ENCODE measurements at places on chromosomes 4 and X.

- DNase-seq: no peak
Observed at GRCh38 chr4:24032371-24032989, 142.6 kb upstream of the PPARGC1A start.

DNA sequence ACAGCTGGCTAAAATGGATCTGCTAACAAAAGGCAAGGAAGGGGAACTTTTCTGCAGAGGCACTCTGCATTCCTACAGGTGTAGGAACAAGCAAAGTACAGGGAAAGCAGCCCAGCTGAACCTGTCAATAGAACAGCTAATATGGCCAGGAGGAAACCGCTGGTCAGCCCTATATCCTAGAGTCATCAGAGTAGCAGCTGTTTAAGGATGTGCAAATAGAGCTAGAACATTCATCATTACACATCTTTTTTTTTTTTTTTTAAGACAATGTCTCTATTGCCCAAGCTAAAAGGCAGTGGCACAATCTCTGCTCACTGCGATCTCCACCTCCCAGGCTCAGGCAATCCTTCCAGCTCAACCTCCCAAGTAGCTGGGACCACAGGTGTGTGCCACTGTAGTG, 163.0 kb downstream of the BTC start:
- no peak for DNase-seq

DNA sequence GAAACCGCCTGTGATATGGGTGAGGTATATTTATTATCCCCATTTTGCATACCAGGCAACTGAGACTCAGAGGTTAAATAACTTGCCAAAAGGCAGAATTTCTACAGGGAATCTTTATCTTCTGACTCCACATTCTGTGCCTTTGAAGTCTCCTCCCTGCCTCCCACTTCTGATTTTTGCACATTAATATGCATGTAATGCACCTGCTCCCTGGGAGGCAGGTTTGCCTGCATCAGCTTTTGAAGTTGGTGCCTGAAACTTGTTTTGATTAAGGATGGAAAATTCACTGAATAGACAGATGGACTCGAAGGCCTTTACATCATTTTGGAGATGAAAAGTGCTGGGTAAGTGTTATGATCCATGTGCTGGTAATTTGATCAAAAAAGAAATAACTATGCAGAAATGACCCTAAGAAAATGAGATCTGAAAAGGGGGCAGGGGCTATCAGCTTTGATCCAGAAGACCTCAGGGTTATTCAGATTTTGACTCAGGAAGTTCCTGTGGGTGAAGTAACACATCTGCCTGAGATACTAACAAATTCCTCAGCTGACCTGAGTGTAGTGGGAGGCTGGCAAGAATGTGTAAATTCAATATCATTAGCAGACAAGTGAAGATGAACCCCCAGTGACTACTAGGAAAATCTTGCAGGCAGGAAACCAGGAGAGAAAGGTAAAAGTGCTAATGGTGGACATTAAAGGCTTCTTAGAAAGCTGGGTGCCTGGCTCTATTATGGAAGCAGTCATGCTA, 167.5 kb upstream of the BOD1L1 start:
- DNase-seq: no peak

DNA sequence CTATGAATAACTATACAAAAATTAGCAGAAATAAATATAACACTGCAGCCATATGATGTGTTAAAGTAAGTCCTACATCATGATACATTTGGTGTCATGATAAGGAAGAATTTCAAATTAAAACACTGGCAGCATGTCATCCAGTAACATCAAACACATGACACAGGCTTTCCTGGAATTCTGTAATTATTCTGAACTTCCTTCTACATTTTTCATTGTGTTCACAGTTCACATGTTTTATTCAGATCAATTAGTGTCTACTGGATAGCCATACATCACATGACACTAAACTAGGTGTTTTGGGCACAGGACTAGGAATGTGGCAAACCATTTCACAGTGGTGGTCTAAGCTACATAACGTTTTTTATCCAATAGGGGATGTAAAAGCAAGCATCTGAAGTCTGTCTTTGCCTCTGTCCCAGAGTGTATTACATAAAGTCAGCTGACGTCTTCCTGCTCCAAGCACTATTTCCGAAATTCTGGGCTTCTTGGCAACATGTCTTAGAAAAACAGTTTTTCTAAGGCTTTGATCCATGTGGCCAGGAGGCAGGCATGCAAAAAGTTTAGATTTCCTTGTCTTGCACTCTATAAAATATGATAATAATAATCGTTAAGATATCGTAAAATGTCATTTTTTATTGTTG, 707.9 kb downstream of the CENPC start:
- DNase-seq: no peak

GRCh38 chr4:107922486-107923473, 8.6 kb upstream of the CYP2U1 start:
- DNase-seq: no peak

DNA sequence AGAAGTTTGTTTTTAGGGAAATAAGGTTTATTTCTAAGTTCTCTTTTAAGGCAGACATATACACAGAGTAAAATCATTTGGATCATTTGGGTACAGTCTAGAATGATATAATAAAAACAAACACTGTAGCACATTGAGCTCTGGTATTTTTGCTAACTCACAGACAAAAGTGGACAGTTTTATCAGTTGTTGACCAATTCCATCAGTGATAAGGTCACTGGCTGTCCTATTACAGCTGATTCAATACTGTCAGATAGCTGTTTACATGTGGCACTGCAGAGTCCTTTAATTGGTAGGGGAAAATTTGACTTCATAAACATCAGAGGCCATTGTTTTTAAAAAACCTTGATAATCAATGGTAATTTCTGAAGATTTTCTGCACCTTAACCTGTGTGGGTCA, 3.5 kb downstream of the IBSP start:
- no peak for DNase-seq

- no peak for DNase-seq
Observed at GRCh38 chr4:109754093-109754857, 24.4 kb upstream of the PLA2G12A start.

DNA sequence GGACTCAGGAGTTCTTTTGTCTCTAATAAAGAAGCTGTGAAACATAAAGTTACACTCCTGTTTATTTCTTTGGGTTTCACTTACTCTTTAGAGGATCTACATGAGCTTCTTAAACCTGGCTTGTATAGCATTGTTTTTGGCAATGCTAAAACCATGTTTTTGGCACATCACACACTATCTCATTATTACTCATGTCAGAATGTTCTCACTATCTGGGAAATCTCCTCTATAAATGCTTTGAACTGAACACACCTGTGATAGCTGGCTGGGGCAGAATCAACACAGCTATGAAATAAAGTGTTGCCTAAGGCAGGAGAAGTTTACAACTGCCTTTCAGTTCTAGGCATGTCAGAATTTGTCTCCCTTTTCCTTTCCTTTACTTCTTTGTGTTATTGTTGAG, 52.6 kb downstream of the SULT1B1 start:
- no peak for DNase-seq

- no peak for DNase-seq
Observed at GRCh38 chr4:159420162-159421057, 317.5 kb downstream of the RAPGEF2 start.

DNA sequence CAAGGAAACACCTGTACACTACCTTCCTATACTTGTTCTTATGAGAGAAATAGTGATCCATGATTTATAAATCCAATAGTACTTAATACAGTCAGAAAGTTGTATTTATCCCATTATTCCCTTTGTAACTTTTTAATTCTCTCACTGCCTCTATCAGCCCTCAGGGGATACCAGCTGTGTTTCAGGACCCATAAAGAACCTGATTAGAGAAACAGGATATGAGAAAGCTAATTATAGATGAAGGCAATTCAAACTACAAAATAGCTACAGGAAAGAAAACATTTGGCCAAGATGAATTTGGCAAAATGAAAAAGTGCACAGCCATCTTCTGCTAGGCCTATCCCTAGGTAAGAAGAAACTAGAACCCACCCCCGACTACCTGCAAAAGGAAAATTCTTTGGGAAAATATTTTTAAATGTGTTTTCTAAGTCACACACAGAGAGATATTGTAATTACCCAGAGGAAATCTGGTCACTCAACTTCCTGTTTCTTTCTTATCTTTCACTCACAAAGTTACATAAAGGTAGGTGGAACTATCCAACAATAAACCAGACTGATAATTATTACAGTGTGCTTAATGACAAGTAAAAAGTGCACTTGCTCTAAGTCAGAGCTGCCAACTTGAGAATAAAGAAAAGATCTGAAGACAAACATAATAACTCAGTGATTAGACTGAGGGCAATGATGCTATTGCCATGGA, 836.5 kb upstream of the HTR2C start:
- no peak for DNase-seq

DNA sequence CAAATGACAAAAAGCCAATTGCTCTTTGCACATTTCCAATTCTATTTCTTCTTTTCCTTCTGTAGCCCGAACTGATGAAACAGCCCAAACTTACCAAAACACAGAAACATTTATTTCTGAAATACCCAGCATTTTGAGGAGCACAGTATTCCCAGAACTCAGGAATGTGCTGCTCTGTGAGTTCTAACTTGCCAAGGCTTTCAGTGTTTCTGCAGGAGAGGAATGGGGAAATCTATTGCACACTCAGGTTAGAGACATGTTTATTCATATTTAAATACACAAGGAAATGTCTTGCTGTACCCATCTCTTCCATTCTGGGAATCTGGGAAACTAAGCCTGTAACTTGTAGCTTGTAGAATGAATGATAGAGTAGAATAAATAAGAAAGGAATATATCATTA, 10.7 kb downstream of the TMPRSS11D start:
- DNase-seq: no peak

DNA sequence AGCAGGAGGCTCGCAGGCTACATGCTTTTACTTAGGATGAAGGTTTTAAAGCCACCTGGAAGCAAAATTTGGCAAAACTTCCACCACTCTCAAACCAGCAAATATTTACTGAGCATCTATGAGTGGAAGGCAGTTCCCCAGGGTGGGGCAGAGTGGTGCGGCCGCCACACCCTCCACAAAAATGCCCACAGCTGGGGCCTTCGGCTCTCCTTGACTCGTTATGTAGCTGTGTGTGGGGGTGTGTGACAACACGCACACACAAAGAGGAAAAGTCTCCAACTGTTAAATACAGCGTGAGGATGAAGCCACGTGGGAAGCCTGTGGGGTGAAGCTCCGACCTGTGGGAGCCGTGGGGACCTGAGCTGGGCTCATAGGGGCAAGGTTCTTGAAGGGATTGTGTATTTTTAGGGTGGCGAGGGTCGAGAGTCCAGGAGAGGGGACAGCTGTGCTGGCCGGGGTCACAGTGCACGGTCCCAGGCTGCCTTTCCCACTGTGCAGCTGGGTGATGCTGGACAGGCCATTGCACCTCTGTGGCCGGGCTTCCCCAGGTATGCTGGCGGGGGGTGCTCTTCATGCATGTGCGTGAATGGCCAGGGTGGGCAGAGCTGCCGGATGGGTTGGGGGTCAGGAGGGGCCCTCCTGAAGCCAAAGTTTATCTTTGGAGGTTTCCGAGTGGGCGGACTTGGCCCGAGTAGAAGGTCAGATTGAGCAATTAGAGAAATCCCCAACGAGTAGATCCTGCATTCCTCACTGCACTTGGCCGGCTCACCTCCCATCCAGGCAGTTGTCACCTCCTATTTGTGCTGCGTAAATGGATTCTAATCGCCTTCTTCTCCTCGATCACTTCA, 25.4 kb downstream of the SORCS2 start:
- DNase-seq: no peak

GRCh38 chr4:109251396-109251795, 51.1 kb downstream of the COL25A1 start:
- DNase-seq: no peak

GRCh38 chr4:181860157-181860556, 383.0 kb upstream of the TENM3 start:
- DNase-seq: no peak

DNA sequence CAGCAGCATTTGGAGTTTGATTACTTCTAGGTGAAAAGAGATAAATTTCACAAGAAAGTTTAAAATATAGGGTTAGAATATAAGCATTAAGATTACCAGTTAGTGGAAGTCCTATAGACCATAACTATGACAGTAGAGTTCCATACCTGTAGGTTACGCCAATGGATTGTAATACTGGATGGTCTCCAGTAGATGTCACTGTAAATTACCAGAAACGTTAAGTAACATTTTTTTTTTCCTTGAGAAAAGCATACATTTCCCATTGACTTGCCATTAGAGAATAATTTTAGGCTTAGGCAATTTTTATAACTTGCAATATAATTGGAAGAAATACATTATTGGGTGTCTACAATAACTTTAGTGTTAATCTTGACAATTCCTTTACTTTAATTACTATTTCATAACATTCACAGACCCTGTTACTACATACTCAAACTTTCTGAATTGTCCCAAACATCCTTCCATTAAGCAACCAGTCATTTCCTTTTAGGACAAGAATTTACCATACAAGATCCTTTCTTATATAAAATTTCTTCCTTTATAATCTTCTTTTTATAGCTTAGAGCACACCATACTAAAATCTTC, 304.1 kb upstream of the TECRL start:
- no peak for DNase-seq

GRCh38 chr4:88854481-88854880, 156.9 kb upstream of the NAP1L5 start:
- DNase-seq: no peak

- DNase-seq: no peak
Observed at GRCh38 chr4:69830560-69831269, 29.2 kb downstream of the SULT1E1 start.

All from 8988T (cell line).